ENCODE measurements at places on chromosomes 5 and 9.

- no peak for DNase-seq
These were observed 11.8 kb upstream of the IFNW1 start for GRCh38 chr9:21153336-21154017.

DNA sequence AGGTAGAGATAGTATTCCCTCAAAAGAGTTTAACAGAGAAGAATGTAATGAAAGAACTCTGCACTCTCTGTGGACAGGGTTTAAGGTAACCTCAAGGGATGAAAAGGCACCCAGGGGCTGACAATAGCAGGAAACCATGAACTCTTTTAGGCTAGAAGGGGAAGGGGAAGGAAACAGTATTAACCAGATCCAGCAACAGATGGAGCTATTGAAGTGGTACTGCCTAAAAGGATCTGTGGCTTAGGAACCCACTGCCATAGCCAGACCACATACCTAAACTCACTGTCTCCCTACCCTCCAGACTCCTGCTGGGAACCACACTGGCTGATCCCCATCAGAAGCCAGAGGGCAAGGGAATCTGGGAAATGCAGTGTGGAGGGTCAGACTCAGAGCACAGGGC, 35.5 kb downstream of the PLGRKT start:
- DNase-seq: peak; percentile 31

DNA sequence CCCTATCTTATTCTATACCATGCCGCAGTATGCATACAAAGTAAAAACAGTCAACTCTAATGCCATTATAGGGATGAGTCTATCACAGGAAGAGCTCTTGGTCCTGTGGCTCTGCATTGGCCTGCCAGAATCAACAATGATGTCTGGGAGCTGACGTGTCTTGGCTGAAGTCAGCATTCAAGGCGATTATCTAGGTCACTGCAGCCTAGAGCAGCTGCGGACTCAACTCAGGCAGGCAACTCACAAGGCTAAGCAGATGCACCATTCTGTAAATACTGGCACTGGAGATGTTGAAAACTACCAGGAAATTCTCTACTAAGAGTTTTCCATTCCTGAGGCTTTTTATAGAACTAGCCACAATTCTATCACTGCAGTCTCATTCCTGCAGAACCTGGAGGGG, 13.3 kb downstream of the SPATA9 start:
- no peak for DNase-seq

DNA sequence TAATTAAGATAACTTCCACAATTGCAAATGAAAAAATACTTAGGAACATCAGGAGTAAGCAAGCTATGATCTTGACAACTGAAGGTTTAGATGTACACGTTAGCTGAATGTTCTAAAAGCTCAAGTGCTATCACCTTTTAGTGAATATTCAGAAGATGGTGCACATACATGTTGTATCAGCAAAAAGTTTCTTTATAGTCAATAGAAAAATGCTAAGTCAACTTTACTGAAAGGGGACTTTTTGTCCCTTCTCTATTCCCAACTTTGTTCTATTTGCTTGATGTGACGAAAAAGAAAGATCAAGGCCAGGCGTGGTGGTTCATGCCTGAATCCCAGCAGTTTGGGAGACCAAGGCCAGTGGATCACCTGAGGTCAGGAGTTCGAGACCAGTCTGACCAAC, 7.6 kb upstream of the RGMB start:
- no peak for DNase-seq

DNA sequence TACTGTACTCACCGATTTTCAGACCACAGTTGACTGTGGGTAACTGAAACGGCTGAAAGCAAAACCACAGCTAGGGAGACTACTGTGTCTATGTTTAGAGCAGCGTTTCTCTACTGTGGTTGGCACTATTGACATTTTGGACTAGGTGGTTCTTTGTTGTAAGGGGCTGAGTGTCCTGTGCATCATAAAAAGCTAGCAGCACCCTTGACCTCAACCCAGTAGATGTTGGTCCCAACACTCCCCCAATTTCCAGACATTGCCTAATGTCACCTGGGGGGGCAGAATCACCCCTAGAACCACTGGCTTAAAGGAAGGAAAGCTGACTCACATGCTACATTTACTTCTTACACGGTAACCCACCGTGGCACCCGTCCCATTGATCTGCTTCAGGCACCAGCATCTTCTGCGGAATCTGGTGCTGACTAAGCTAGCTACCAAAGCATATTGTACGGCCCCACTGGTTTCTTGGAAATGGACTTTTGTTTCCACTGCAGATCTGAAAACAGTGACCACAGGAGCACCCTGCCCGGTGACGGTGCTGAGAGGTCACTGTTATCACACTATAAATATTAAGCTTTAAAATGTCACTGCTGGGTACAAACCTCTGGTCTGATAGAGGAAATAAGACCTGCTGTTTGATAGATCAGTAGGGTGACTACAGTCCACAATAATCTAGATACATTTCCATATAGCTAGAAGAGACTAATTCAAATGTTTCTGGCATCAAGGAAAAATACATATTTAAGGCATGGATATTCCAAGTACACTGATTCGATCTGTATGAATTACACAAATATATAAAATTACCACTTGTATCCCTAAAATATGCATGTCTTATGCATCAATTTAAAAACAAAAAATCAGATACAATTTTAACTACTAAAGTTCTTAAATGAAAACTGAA, 151.4 kb downstream of the HSD17B3 start:
- DNase-seq: peak; percentile 31

Measured in GM06990 (cell line).